K562 (cell line): ENCODE measurements at places on chromosomes 13 and 19. TPM values are rescaled to one million over a fixed set of nuclear protein-coding genes. Genes with fewer than 3 reads are reported as not detected.

DNA sequence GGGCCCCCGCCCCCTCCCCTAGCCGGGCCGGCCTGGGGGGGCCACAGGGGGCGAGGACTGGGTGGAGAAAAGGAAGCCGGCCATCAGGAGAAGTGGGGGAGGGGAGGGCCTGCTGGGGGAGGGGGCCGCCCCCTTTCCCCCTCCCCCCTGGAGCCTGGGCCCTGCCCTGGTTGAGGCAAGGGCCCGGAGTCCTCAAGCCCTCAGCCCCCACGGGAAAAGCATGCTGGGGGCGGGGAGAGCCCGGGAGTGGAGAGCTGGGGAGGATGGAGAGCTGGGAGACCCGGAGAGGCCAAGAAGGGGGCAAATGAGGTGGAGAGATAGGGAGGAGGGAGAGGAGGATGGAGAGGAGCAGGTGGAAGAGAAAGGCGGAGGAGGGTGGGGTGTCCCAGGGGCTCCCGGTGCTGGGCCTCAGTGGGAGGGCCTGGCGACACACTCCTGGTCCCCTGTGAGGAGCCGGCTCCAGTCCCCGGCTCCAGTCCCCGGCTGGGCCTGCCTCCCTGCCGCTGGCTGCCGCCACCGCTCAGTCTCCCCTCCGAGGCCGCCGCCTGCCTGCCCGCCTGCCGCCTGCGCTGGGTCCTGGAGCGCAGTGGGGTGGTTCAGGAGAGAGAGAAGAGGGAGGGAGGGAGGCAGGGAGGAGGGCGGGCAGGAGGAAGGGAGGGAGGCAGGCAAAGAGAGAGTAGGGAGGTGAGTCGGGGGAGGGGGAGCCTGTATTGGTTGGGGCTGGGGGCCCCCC lies at the start of gene GRIK5:
Gene GRIK5, minus strand, starts transcription at position 588 of the 733 bp plus-strand sequence. CDS start 4,436 bp downstream, outside the sequence.
- no peak for DNase-seq

DNA sequence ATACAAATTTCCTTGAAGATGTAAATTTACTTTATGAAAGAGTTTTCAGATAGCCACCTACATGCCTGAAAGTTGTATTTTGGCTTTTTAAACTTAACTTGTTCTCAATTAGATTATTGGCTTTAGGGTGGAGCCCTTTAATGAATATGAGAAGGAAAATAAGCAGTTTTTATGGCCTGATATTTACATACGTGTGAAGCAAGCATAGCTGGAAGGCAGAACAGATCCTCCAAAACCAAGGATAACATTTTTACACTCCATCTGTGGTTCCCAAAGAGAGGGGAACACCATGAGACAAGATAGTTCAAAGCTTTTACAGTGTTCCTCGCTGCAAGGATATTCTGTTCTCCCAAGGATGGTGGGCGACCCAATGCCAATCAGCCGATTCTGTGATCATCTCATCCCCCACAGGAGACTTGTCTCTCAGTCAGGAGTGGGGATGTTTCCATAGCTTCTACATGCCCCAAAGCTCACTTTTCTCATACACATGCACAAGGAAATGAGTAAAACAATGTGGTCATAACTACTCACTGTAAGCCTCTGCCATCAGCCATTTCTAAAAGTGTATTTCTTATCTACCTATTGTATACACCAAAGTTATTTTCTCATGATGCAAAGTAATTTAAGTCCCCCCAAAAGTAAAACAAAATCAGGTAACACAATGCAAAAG lies 24.6 kb upstream of the KBTBD6 start:
- no peak for DNase-seq

- no peak for DNase-seq
Measured at GRCh38 chr19:9877780-9878510, 42.8 kb downstream of the PIN1 start.

DNA sequence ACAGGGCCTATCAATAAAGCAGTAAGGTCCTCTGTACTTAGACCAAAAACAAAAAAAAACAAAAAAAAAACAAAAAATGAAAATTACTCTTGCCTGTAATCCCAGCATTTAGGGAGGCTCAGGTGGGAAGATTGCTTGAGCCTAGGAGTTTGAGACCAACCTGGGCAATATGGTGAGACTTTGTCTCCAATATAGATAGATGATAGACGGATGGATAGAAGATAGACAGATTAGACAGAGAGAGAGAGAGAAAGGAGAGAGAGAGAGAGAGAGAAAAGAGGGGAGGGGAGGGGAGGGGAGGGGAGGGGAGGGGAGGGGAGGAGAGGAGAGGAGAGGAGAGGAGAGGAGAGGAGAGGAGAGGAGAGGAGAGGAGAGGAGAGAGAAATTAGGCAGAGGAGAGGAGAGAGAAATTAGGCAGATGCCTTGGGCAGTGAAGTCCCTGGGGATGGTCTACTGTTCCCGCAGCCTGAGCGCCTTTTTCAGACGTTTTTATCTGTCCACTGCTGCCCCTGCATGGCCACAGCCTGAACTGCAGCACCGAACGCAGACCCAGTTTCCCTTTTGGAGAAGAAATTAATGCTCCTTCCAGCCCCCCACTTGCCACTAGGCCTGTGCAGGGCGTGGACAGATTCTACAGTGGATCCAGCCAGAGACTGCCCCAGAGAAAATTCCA lies 9.8 kb upstream of the ZNF627 start:
- peak; percentile 77 for DNase-seq

DNA sequence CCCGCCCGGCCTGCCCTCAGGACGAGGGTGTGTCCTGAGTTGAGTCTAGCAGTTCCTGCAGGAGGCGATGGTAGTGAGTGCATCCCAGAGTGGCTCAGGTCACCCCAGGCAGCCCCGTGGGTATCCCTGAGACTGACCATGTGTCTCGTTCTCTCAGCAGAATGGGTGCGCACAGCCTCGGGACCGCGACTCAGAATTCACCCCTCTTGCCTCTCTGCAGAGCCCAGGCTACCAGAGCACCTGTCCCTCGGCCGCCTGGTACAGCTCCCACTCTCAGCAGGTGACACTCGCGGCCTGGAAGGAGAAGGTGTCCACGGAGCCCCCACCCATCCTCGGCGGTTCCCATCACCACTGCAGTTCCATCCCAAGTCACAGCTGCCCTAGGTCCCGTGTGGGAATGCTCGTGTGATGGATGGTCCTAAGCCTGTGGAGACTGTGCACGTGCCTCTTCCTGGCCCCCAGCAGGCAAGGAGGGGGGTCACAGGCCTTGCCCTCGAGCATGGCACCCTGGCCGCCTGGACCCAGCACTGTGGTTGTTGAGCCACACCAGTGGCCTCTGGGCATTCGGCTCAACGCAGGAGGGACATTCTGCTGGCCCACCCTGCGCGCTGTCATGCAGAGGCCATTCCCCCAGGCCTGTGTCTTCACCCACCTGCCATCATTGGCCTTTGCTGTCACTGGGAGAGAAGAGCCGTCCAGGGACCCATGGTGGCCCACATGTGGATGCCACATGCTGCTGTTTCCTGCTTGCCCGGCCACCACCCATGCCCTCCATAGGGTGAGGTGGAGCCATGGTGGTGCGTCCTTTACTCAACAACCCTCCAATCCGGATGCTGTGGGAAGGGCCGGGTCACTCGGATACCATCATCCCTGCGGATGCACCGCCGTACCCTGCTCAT lies 87.1 kb upstream of the MCF2L start:
- DNase-seq: no peak

GRCh38 chr13:67390462-67391086 lies 160.4 kb upstream of the PCDH9 start:
- no peak for DNase-seq

GRCh38 chr13:52345048-52345447 lies 60.9 kb downstream of the THSD1 start:
- no peak for DNase-seq

- DNase-seq: no peak
Measured at GRCh38 chr13:41520016-41520659, 62.8 kb downstream of the RGCC start.

- DNase-seq: no peak
Measured at GRCh38 chr13:23915308-23915707, 18.0 kb upstream of the C1QTNF9B start.

DNA sequence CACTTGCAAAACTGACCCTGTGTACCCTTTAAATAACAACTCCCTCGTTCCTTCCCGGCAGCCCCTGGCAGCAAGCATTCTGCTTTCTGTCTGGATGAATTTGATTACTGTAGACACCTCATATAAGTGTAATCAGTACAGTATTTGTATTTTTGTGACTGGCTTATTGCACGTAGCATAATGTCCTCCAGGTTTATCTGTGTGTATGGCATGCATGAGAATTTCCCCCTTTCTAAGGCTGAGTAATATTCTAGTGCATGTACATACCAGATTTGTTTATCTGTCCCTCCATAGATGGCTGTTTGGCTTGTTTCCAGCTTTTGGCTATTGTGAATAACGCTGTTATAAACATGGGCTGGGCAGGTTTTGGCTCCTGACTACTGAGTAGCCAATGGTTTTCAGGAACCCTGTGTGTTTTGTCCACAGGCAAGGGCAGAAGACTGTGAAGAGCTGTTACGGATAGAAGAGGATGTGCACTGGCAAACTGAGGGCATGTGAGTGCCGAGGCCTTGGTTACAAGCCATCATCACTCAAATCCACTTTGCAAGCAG lies 98.0 kb downstream of the ESD start:
- DNase-seq: peak; percentile 7

GRCh38 chr19:787536-787935 lies 9.7 kb upstream of the PTBP1 start:
- DNase-seq: no peak

DNA sequence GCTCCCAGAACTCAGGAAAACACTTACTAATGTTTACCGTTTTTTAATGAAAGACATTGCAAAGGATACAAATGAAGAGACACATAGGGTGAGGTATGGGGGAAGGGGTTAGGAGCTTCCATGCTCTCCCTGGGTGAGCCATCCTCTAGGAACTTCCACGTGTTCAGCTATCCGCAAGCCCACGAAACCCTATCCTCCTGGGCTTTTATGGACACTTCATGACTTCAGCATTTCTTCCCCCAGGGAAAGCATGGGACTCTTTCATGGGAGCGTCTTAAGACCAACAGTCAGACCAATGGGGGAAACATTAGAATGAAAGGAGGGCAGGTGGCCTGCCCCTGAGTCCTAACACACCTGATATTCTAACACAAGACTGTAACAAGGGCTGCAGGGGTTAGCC lies 6.6 kb upstream of the ESD start:
- no peak for DNase-seq

DNA sequence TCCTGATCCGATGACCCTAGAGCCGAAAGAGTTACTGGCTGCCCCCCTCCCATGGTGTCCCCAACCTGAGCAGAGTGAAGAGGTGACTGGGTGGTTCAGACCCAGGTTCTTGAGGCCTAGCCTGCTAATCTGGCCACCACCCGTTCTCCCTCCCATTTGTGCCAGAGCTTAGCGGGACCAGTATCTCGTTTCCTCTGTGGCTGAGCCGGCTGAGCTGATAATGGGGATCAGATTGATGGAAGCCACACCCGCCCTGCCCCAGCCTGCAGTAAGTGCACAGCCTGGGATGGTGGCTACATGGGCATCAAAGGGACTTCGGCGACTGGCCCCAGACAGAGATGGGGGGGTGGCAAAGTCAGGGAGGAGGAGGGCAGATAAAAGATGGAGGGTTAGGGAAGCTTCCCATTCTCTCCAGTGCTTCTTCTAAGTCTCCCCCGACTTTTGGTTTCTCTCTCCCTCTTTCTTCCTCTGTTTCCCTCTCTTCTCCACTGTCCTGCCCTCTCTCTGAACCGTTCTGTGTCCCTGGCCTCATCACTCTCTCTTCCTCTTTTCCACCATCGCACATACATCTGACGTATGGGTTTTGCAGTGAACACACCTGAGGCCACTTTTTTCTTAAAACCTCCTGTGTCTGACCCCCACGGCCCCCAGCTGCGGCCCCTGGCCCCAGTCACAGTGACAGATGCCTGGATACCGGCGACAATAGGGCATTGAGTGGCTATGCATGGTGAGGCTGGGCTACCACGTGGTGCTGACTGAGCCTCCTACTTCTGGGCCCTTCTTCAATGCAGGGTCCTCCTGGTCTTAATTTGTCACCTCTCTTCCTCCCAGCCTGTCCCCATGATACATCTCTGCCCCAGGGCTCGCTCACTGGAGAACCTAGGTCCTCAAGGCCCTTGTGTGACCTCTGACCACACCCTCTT lies 2.4 kb downstream of the ELAVL3 start:
- DNase-seq: no peak

DNA sequence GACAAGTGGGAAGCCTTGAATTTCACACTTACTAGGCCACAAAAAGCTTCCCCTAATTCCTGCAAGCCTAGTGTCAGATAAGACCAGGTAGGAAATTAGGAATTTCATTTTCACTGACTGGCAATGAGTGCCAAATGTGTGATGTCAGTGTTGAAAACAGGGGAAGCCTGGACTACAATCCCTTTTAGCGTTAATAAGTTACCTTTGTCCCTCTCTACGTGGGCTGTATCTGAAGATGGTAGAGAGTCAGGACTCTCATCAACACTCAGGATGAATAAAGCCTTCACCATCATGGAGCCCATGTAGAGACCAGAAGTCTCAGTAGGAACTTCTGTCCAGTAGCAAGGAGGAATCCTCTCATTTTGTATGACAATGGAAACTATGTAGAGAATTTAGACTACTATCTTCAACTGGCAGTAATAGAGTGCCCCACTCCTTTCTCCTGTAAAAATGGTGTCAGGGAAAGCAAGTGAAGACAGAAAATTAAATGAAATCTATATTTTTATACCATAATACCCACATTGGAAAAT lies 324.1 kb upstream of the KLHL1 start:
- DNase-seq: no peak

GRCh38 chr19:5950741-5951140 lies 27.2 kb downstream of the RANBP3 start:
- no peak for DNase-seq

GRCh38 chr13:80341101-80341755 lies at the start of gene SPRY2:
Gene SPRY2, minus strand, starts transcription at chr13:80341126. Its CDS starts 3,421 bp downstream, at chr13:80337705.
- DNase-seq: peak; percentile 71

GRCh38 chr13:62964522-62964921 lies 1548.9 kb upstream of the PCDH20 start:
- no peak for DNase-seq

DNA sequence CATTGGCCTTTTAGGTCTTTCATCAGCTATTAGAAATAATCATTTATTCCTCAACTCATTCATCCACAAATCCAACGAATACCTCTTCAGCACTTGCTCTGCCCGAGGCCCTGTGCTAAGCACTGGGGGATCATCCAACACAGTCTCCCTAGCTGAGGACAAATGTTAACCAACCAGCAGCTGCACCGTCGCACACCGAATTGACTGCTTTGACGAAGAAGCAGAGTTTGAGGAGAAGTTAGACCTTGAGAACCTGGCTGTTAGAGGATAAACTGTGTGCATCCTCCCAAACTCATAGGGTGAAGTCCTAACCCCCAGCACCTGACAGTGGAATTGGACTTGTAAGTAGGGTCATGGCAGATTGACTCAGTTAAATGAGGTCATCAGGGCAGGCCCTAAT lies 170.9 kb downstream of the USP12 start:
- DNase-seq: no peak

DNA sequence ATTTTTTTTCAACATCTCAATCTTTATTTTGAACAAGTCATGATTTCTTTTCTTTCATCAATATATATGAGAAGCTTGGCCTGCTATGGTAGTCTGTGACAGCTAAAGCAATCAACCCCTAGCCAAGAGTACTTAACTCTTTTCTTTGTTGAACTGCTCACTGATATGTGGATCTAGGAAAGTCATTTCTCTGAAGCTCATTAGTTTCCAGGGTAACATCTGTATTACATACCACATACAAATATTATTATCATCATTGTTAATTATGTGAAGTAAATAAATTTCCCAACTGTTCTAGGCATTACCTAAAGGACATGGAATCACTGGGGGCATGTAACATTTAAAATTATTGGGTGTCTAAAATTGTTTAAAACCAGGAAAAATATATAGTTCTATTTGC lies 267.3 kb downstream of the DCT start:
- no peak for DNase-seq

IFI30 gene
- 129 and 166 TPM in 2 replicates for polyA plus RNA-seq

ATP8A2 gene
- polyA plus RNA-seq: 0.04 TPM in 1 of 2 replicates, not detected in the other

MYBPC2 gene
- 0.01 TPM in 1 of 2 replicates, not detected in the other for polyA plus RNA-seq

IZUMO4 gene
- polyA plus RNA-seq: 1.6 and 3.9 TPM in 2 replicates

C19orf73 gene
- 5.4 and 5.7 TPM in 2 replicates for polyA plus RNA-seq

YJEFN3 gene
- 4.8 and 5.8 TPM in 2 replicates for polyA plus RNA-seq

ACER1 gene
- not detected in 2 replicates for polyA plus RNA-seq

MYPOP gene
- polyA plus RNA-seq: 2.4 and 4.9 TPM in 2 replicates
